CD4-positive, alpha-beta memory T cell (primary cell): ENCODE measurements at places on chromosomes 5 and 9. TPM values are rescaled to one million over a fixed set of nuclear protein-coding genes. Genes with fewer than 3 reads are reported as not detected.
A peak's percentile ranks its signal among the peaks of the same experiment; 100 is the strongest.

DNA sequence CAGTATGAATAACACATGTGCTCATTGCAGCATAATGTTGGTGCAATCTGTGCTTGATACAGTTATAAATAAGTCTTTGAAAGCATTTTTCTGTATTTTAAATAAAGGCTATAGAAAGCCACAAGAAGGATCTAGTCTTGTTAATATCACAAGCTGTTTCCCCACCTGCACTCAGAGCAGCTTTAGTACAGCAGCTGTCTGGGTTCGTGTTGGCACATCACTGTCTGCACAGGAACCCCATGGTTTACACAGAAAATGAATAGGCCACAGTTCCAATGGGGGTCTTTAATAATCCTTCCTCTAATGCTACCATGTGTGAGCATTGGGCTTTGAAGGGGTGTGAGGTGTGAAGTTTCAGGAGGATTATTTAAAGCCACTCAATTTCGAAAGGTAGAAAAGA is 2269.7 kb downstream of the MAT2B start:
- H3K36me3 ChIP-seq = no peaks in the 10 kb centered on the region
- H3K4me3 ChIP-seq = no peak overlapping the region
- no peaks in the 10 kb centered on the region for H3K27me3 ChIP-seq
- no peak for DNase-seq
- H3K4me1 ChIP-seq = no peaks in the 10 kb centered on the region
- H3K27ac ChIP-seq = no peak overlapping the region

DNA sequence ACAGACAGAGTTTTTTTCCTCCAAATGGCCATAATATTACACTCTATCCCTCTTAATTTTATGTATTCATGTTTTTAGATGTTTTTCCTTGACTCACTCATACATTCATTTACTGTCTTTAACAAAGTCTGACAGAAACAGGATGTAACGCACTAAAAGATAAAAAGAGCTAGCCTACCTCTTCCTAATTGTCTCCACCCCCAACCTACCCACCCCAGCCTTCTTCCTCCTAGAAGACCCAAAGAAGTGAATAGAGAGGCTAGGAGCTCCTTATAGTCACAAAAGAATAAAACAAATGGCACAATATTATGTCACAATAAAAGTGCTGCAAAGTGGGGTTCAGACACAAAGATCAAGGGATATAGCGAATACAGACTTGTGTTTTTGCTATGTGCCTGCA is 719 bp downstream of the NOL8 start:
- peaks cover 26% of the 10 kb centered on the region for H3K4me1 ChIP-seq
- H3K4me3 ChIP-seq = peak overlapping the region; percentile 97
- peak; percentile 8 for DNase-seq
- H3K27ac ChIP-seq = peak overlapping the region; percentile 92
- peaks cover 28% of the 10 kb centered on the region for H3K36me3 ChIP-seq

DNA sequence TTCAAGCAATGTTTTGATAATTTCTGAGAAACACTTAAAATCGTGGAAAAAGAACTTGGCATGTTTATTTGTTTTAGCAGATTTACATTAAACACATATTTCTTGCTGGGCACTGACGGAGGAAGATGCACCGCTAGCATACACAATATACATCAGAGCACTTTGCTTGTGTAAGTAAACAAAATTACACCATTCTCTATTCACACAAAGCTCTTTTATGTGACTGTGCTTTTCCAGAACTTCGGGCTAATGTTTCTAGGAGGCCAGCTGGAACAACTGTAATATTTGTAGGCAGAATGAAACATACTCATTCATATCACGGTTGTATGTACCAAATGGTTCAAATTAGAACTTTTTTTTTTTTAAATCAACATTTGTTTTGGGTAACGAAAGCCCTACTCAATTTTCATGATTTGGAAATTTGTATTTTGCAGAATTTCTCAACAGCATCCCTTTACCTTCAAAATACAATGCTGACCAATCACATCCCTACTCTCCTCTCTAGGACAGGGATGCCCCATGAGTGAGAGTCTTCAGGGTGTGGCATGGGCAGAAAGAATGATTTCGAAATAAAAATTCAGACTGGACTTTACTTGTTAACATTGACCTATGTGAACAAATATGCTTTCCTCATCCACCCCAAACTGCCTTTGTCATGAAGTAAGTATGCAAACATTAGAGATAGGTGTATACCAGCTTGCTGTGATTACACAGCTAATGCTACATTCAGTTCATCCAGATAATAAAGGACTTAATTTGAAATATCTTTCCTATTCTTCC is 425.1 kb downstream of the BNC2 start:
- no peak for DNase-seq
- no peaks in the 10 kb centered on the region for H3K4me1 ChIP-seq
- no peaks in the 10 kb centered on the region for H3K36me3 ChIP-seq
- H3K27me3 ChIP-seq = no peaks in the 10 kb centered on the region

GRCh38 chr5:157285310-157286035 is 19.6 kb downstream of the CYFIP2 start:
- peaks cover 49% of the 10 kb centered on the region for H3K36me3 ChIP-seq
- no peaks in the 10 kb centered on the region for H3K27me3 ChIP-seq
- DNase-seq = no peak

DNA sequence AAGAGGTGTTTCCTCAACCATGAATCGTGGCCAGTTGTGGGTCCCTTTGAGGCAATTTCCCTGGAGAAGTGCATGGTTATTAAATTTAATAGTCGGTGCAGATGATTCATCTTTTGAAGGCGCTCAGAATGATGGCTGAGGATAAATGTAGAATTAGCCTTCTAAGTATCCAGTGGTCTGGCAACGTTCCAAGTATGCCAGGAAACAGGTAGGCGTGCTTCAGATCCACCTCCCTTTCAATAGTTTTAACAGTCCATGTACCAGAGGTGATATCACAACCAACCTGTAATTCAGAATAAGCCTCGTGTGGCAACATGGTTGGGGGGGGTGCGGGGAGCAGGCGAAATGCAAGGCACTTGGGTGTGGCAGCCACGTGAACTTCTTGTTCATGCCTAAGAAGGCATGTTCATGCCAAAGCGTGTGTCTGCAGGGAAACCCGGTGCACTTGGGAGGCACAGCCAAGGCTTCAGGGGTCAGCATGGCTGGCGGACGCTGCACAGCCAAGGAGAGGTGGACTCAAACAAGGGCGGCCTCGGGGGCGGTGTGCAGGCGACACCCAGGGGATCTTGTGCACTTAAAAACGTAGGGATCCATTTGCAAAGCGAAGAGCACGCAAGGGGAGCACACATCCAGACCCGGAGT is 5.2 kb upstream of the NKD2 start:
- peaks cover 20% of the 10 kb centered on the region for H3K4me1 ChIP-seq
- no peaks in the 10 kb centered on the region for H3K36me3 ChIP-seq
- no peak overlapping the region for H3K27ac ChIP-seq
- peak; percentile 46 for DNase-seq

GRCh38 chr5:154782326-154782725 is 27.1 kb downstream of the LARP1 start:
- H3K27me3 ChIP-seq = no peaks in the 10 kb centered on the region
- no peak overlapping the region for H3K27ac ChIP-seq
- no peak for DNase-seq

DNA sequence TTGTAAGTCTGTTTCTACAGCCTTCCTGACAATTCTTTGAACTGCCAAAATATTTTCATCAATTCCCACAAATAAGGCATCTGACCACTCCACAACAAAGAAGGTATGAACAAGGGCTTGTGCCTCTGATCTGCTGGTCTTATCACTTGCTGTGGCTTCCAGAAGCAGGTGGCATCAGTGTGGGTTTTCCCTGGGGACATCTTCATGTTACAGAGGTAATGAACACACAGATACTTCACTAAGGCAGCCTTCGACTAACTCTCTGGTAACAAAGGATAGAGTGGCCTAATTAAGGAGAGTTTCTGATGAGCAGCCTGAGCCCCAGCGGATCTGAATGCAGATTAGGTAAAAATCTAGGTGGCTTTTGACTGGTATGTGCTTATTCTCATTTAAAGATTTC is 15.2 kb upstream of the ERAP2 start:
- no peaks in the 10 kb centered on the region for H3K36me3 ChIP-seq
- DNase-seq = no peak
- no peaks in the 10 kb centered on the region for H3K4me1 ChIP-seq
- H3K27ac ChIP-seq = no peak overlapping the region

Gene CSF1R
- polyA plus RNA-seq = 0.23 TPM

- DNase-seq = no peak
- H3K4me1 ChIP-seq = no peaks in the 10 kb centered on the region
- H3K27me3 ChIP-seq = no peaks in the 10 kb centered on the region
- no peaks in the 10 kb centered on the region for H3K36me3 ChIP-seq
- H3K4me3 ChIP-seq = no peak overlapping the region
- no peak overlapping the region for H3K27ac ChIP-seq
These were observed 116.2 kb upstream of the TBCA start for GRCh38 chr5:77892061-77893010.

Gene PCSK5
- 5.1 TPM for polyA plus RNA-seq

- H3K4me1 ChIP-seq = no peaks in the 10 kb centered on the region
- no peak for DNase-seq
- no peaks in the 10 kb centered on the region for H3K36me3 ChIP-seq
- no peak overlapping the region for H3K4me3 ChIP-seq
These were observed 298.4 kb downstream of the TLE1 start for GRCh38 chr9:81390792-81391456.
